ENCODE measurements at places on chromosomes 2 and 18. TPM values are rescaled to one million over a fixed set of nuclear protein-coding genes. Genes with fewer than 3 reads are reported as not detected.

Gene PLA2R1
- 10.0 TPM for total RNA-seq

Gene HOXD13
- total RNA-seq, result 0.09 TPM

Gene KLHL14
- not detected for total RNA-seq

Gene PROKR1
- total RNA-seq, result not detected

Gene DAW1
- total RNA-seq, result 0.55 TPM

Gene GPR55
- not detected for total RNA-seq

Gene DAPL1
- total RNA-seq, result not detected

Gene PSTPIP2
- 5.7 TPM for total RNA-seq

Gene CNDP1
- total RNA-seq, result not detected

Gene TDRD15
- total RNA-seq, result not detected

Gene CCDC74B
- 6.5 TPM for total RNA-seq

Gene SIX3
- not detected for total RNA-seq

Gene SLC9A4
- total RNA-seq, result under 0.01 TPM

Gene INSIG2
- total RNA-seq, result 6.1 TPM

Gene NCKAP5
- 4.3 TPM for total RNA-seq

Gene ZRANB3
- 7.6 TPM for total RNA-seq

Gene KLF7
- total RNA-seq, result 13.5 TPM

Gene VWA3B
- 0.09 TPM for total RNA-seq

Gene COL4A3
- total RNA-seq, result 0.18 TPM
